ENCODE measurements at places on chromosomes 1 and 21. TPM values are rescaled to one million over a fixed set of nuclear protein-coding genes. Genes with fewer than 3 reads are reported as not detected.
A peak's percentile ranks its signal among the peaks of the same experiment; 100 is the strongest.

- no peak for DNase-seq
Observed at GRCh38 chr1:35854989-35855700, 27.9 kb upstream of the AGO1 start.

The MAP7D1 gene
- 59.1 TPM for total RNA-seq

- DNase-seq: no peak
Observed at GRCh38 chr21:44013380-44014088, 1.4 kb downstream of the TRAPPC10 start.

GRCh38 chr1:109768820-109769219 lies 5.1 kb upstream of the EPS8L3 start:
- DNase-seq: peak; percentile 10

- no peak for DNase-seq
Observed at GRCh38 chr21:18152371-18152770, 92.3 kb upstream of the CHODL start.

DNA sequence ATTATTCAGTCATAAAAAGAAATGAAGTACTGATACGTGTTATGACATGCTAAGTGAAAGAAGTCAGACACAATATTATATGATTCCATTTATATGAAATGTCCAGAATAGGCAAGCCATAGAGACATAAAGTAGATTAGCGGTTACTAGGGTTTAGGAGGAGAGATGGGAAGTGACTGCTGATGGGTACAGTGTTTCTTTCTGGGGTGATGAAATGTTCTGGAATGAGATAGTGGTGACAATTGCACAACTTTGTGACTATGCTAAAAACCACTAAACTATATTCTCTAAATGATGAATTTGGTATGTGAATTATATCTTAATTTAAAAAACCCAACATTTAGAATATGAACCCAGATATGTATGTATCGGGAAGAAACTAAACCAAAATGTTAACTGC lies 27.6 kb downstream of the IPP start:
- DNase-seq: no peak

- DNase-seq: no peak
Observed at GRCh38 chr1:200628223-200628881, 7.8 kb upstream of the KIF14 start.

DNA sequence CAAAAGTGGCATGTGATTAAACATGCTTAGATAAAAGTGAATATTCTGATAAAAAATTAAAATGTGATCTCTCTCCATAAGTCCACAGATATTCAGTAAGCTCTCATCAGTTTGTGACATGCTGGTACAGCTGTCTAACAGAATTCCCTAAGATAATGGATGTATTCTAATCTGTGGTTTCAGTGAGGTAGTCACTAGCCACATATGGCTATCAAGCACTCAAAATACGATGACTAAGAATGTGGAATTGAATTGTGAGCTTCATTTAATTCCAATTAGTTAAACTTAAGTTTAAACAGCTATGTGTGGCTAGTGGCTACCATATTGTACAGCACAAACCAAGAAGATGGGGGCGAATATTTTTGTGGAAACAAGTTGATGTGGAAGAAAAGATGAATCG lies 4.1 kb upstream of the REG4 start:
- DNase-seq: no peak

DNA sequence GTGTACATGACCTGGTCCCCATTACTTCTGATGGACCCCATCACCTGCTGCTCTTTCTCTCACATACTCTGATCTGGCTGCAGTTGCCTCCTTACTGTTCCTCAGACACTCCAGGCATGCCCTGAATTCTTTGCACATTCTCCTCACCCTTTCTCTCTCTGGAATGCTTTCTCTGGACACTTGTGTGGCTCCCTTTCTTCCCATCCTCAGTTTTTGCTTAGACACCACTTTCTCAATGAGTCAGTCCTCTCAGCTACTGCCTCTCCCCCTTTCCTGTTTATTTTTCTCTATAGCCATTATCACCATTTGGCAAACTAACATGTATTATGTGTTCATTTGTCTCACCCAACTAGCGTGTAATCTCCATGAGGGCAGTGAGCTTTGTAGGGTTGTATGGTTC lies 28.1 kb downstream of the PLXNA2 start:
- no peak for DNase-seq

The LAMC2 gene
- total RNA-seq: 17.4 TPM

DNA sequence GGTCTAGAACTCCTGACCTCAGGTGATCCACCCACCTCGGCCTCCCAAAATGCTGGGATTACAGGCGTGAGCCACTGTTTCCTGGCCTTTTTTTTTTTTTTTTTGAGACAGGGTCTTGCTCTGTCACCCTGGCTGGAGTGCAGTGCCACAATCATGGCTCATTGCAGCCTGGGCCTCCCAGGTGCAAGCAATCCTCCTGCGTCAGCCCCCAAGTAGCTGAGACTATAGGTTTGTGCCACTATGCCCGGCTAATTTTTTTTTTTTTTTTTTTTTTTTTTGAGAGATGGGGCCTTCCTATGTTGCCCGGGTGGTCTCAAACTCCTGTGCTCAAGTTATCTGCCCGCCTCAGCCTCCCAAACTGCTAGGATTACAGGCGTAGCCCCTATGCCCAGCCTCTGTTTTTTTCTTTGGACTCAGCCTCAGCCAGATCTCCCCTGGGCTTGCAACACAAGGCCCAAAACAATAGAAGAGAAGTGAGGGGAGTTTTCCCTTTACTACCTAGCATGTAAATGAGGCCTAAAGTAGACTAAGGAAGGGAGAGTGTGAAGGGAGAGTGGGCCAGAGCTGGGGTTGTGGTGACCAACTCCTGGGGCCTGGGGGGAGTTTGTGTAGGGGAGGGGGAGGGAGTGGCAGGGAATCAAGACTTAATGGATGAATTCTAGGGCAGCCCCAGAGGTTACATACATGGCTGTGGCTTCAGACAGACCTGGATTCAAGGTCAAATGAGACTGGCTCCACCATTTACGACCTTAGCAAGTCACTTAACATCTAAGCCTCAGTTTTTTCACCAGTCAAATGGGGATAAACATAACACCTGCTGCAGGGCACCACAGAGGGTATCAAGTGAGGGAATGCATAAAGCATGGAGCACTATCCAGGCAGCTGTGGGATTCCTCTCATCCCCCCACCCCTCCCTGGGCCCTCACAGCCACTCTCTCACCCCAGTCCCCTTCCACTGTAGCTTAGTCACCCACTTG lies 1.6 kb upstream of the CD52 start:
- DNase-seq: no peak

The FCGR3B gene
- total RNA-seq: 1.1 TPM

GRCh38 chr1:201753492-201753891 lies 75.5 kb upstream of the IPO9 start:
- DNase-seq: no peak

- no peak for DNase-seq
Observed at GRCh38 chr1:156390469-156391365, 21.7 kb downstream of the RHBG start.

GRCh38 chr1:27517301-27517700 lies 27.3 kb upstream of the WASF2 start:
- no peak for DNase-seq

DNA sequence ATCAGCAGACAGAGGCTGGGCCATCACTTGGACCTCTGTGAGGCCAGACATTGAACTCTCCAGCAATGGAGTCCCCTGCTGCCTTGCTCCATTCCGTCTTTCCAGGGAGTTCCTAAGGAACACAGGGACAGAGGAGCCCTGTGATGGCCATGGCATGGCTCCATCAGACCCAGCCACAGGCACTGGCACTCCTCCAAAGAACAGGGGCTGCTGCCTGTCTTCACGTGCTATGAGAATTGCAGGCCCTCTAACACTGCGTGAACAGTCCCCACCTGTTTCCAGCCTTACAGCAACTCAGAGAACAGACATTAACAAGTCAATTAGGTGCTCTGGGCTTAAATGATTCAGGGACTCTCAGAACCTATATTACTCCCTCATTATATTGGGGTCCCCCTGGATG lies 140.8 kb downstream of the ASTN1 start:
- no peak for DNase-seq

DNA sequence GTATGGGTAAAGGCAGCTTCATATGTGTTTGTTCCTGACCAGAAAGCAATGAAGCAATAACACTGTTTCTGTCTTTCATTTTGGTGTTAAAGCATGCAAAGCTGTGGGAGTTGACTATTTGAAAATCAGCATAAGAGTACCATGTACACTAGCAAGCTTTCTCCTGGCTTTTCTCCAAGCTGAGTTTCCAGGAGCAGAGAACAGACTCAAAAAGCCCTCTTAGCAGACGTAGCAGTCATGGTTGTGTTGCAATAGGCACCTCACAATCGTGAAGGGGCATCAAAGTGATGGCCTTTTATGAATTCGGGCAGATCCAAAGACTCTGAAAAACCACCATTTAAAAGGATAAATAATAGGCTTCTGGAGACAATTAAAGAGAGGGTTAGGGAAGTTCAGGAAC lies 159.7 kb downstream of the PTGER3 start:
- DNase-seq: peak; percentile 75

- DNase-seq: no peak
Observed at GRCh38 chr1:93443454-93443853, 4.5 kb upstream of the FNBP1L start.

The MROH7 gene
- 11.8 TPM for total RNA-seq

The FAM72A gene
- total RNA-seq: 2.7 TPM

DNA sequence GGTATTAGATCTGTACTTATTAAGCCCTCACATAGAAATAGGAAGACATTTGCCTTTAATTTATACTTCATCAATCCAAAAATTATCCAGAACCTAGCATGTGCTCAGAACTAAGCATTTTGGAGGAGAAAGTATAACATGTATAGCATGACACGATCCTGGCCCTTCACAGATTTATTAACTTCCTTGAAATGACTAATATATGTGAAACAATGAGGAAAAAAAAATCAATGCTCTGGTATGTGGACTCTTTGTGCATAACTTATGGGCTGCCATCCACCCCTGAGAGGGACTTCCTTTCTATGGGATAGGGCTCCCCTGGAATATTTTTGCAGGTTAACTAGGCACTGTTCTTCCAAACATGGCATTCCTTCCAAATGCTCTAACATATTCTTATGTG lies 36.6 kb downstream of the CCDC185 start:
- DNase-seq: no peak

DNA sequence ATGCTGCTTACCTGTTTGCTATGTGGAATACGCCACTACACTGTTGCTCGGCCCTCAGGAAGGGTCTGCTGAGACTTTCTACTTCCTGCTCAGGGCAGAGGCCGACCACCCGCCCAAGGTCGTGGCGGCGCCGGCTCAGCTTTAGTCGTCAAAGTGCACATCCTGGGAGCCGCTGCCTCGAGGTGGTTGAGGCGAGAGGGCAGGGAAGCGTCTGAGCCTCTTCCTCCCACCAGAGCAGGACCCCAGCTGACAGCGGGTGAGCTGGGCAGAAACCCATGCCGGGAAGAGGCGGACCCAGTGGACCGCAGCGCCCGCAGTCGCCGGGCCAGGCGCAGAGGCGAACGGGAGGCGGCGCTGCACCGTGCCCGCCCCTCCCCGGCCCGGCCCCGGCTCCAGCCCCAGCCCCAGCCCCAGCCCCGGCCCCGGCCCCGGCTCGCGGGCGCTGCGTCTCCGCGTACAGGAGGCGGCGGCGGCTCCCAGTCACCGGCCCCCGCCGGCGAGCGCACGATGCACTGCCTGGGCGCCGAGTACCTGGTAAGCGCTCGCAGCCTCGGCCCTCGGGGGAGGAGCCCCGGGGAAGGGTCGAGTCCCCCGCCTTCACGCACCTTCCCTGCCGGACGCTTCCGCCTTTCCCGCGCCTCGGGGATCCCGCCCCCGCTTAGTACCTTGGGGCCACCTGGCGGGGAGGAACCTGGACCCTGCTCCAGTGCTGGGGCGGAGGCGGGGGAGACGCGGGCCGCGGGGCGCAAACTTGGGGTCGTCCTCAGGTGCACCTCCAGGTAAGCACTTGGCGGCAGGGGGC lies at the start of gene SLC44A3:
Gene SLC44A3 (plus strand): TSS at position 413 of the 802 bp plus-strand sequence. CDS start 95 bp downstream, at position 508.
- DNase-seq: peak; percentile 43

The RRP1B gene
- 28.1 TPM for total RNA-seq

DNA sequence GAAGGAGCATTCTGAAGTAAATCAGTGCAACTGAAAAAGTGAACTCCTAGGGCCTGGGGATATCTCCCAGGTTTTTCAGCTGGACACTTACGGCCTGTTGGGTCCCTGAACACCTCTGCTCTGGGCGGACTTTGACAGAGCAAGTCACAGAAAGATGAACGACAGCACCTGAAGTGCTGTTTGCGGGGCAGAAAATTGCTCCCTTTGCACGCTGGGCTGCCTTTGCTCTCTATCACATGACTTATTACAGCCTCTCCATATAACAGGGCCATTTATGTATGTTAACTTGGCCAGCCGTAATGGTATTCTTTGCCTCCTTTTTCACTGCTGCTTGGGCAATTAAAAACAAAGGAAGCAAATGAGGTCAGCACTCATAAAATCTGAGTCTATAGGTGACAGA lies 332.9 kb downstream of the BARHL2 start:
- no peak for DNase-seq

The PARS2 gene
- 17.7 TPM for total RNA-seq

DNA sequence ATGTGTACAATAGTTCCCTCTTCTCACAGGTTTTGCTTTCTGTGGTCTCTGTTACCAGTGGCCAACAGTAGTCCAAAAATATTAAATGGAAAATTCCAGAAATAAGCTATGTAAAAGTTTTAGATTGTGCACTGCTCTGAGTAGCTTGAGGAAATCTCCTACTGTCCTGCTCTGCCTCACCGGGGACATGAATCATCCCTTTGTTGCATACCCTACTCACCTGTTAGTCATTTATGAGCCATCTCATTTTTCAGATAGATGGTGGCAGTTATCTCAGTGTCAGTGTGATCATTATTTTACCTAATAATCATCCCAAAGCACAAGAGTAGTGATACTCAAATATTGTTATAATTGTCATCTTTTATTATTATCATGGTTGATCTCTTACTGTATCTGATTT lies 688.1 kb downstream of the PLA2G4A start:
- DNase-seq: no peak

GRCh38 chr1:82042306-82043060 lies 241.7 kb downstream of the ADGRL2 start:
- no peak for DNase-seq

GRCh38 chr1:116743535-116743934 lies 10.7 kb upstream of the CD2 start:
- no peak for DNase-seq

The VTCN1 gene
- 21.5 TPM for total RNA-seq

GRCh38 chr1:222759451-222760035 lies 22.5 kb downstream of the FAM177B start:
- DNase-seq: no peak

- no peak for DNase-seq
Observed at GRCh38 chr1:56816264-56816663, 2.9 kb downstream of the FYB2 start.

The FCAMR gene
- total RNA-seq: not detected

DNA sequence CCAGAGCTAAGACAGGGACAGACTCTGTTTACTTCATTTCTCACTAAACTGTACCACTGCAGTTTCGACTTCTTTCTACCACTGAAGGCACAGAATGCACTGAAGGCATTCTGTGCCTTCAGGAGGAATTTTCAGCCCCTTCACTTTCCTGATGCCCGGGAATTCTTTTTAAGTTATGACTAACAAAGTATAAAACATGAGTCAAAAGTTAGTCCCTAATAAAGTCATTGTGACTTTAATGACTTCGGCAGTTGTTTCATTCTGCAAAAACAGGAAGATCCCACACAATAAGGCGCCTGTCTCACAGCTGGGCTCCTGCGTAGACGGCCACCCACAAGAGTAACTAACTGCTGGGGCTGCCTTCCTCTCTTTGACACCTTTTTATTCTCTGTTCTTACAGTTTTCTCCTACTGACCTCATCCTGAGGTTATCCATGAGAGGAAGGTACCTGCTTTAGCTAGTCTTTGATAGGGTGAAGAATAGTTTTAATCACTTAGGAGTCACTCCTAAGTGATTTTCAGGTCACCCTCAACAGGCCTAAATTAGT lies 183.9 kb upstream of the SGIP1 start:
- no peak for DNase-seq

- no peak for DNase-seq
Observed at GRCh38 chr1:227797625-227798024, 17.9 kb upstream of the PRSS38 start.

GRCh38 chr1:246784621-246785493 lies 60.6 kb downstream of the SCCPDH start:
- no peak for DNase-seq
